ENCODE measurements at places on chromosomes 1 and 21.

- DNase-seq = no peak
Measured at GRCh38 chr1:30919025-30919881, 10.7 kb upstream of the SDC3 start.

GRCh38 chr1:71264039-71264438 is 183.2 kb upstream of the ZRANB2 start:
- DNase-seq = no peak

GRCh38 chr1:239872626-239873025 is 219.1 kb upstream of the FMN2 start:
- DNase-seq = no peak

DNA sequence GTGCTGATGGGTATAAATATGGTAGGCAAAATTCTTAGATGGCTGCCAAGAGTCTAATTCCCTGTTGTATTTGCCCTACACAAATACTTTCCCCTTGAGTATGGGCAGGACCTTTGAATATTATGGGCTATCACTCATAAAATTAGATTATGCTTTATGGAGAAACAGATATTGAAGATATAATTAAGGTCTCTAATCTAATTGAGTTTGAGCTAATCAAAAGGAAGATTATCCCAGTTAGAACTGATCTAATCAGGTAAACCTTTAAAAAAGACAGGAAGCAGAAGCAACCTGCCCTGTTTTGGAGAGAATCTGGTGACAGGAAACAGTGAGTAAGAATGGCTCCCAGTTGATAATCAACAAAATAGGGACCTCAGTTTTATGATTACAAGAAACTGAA is 609.0 kb upstream of the PRMT6 start:
- DNase-seq = no peak

- no peak for DNase-seq
Measured at GRCh38 chr21:45467221-45467779, 62.3 kb downstream of the COL18A1 start.

DNA sequence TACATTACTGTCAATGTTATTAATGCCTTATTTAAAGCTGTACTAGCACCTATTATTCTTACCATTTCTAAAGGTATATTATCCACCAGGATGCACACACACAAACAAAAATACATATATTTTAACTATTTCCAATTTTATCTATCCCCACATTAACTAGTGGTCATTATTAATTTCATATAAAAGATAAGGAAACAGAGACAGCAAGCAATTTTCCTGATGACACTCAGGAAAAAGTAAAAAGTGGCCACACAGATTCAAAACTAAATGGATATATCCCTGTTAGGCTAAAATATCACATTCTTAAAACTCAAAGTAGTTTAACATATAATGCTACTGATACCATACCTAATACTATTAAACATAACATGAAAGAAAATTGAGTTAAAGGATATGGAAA is 534.1 kb downstream of the KCNT2 start:
- no peak for DNase-seq

Measured in D341Med (cell line).